Foreskin keratinocyte (primary cell): ENCODE measurements at places on chromosomes 7 and 10.

DNA sequence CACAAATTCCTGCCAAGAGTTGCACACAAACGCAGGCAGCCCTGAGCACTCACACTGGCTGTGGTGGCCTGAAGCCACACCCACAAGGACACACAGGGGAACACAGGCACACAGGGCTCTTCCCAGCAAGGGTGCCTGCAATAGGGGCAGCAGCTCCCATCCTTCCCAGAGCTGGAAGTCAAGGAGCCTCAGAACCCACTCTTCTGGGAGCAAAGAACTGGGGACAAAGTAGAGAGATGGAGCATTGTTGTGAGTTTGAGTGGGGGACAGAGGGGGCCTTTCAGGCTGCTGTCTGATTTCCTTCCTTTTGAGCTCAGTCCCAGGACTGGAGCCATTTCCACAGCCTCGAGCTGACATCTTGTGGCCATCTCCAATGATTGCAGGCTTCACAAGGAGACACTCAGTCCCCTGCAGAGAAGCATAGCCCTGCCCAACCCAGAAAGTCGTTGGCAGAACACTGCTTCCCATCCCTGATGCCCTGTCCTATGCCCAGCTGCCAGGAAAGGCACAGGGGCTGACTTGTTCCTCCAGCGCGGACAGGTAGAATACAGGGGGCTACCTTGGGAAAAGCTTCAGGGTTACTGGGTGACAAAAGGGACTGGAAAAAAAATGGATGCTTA is 34.4 kb upstream of the SLF2 start:
- DNase-seq = peak; percentile 22

GRCh38 chr7:108824840-108825580 is 255.3 kb downstream of the DNAJB9 start:
- no peak for DNase-seq

DNA sequence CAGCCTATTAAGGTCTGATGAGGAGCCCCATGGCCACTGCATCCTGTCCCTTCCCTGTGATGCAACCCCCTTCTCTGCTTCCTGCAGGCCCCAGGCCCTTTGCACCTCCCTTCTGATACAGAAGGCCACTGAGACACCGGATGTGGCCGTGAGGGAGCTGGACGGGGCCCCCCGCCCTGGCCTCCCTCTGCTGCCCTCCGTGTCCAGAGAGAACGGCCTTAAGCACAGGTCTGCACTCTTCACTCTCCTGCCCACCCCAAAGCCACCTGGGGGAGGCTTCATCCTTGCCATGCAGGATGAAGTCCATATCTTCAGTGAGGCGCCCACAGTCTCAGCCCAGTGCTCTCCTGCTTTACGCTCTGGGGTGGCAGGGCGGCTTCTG is 86.9 kb upstream of the GNA12 start:
- DNase-seq = no peak

DNA sequence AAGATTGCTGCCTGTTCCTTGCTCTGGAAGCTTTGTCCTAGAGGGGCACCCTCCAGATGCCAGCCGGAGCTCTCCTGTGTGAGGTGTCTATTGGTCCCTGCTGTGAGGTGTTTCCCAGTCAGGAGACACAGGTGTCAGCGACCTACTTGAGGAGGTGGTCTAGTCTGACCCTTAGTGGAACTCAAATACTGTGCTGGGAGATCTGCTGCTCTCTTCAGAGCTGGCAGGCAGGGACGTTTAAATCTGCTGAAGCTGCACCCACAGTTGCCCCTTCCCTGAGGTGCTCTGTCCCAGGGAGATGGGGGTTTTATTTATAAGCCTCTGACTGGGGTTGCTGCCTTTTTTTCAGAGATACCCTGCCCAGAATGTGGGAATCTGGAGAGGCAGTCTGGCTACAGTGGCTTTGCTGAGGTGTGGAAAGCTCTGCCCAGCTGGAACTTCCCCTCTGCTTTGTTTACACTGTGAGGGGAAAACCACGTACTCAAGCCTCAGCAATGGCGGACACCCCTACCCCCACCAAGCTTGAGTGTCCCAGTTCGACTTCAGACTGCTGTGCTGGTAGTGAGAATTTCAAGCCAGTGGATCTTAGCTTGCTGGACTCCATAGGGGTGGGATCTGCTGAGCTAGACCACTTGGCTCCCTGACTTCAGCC is 119.2 kb downstream of the PPP1R9A start:
- no peak for DNase-seq

DNA sequence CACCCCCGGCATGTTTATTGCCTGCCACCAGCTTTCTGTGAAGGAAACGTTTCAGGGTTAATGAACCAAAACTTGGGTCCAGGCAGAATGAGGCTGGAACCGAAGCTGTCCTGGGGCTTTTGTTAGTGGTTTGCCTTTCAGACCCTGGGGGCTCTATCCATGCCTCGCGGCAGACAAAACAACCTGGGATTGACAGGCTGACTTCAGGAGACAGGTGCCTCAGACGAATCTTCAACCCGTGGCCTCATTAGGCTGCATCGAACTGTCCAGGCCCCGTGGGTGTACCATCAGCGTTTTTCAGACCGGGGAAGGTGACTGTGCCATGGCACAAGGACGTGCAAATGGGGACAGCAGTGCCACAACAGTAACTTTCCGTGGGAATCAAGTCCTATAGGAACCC is 259.3 kb upstream of the SHH start:
- no peak for DNase-seq

DNA sequence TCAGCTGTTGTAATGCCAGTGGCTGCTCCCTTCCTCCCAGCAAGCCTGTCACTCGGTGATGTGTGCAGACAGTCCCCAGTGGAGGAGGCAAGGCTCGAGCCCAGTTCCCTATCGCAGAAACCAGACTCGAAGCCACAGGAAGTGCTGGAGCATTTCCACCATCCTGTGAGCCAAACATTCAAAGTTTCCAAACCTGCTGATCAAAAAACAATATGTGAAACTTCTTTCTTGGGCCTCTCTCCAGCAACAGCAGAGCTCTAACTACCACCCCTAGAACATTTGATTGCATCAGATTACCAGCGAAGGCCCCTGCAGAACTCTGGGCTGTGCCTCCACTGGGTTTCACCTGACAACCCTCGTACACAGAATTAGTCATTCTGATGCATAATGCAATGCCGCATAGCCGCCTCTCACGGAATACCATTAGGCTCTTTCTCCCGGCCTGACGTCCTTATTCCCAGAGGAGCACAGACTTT is 94.0 kb downstream of the ELMO1 start:
- no peak for DNase-seq

- no peak for DNase-seq
Observed at GRCh38 chr7:84939888-84940287, 247.0 kb downstream of the SEMA3D start.
